CD4-positive, alpha-beta memory T cell (primary cell): ENCODE measurements at places on chromosomes 2 and 18.
A peak's percentile ranks its signal among the peaks of the same experiment; 100 is the strongest.

GRCh38 chr2:40284797-40285196 is 167.1 kb downstream of the SLC8A1 start:
- DNase-seq = no peak

GRCh38 chr2:44839370-44839769 is 102.1 kb upstream of the SIX3 start:
- DNase-seq = no peak

DNA sequence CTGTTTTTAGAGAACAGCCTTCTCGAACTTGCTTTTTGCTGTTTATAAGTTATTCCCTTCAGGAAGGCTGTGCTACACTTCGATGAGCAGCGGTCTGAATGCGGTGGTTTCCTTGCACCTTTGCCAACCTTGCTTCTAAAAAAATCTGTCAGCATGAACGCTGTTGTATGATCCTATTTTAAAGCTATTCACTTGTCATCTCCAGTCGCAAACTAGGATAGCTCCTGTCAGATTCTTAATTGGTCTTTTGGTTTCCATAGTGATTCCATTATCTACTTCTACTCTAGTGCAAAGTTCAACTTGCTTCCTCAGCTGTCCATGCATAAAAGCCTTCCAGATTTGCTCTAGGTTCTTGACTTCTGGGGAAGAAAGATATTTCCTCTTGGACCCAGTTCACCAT is 76.3 kb upstream of the GALNT3 start:
- no peak for DNase-seq

DNA sequence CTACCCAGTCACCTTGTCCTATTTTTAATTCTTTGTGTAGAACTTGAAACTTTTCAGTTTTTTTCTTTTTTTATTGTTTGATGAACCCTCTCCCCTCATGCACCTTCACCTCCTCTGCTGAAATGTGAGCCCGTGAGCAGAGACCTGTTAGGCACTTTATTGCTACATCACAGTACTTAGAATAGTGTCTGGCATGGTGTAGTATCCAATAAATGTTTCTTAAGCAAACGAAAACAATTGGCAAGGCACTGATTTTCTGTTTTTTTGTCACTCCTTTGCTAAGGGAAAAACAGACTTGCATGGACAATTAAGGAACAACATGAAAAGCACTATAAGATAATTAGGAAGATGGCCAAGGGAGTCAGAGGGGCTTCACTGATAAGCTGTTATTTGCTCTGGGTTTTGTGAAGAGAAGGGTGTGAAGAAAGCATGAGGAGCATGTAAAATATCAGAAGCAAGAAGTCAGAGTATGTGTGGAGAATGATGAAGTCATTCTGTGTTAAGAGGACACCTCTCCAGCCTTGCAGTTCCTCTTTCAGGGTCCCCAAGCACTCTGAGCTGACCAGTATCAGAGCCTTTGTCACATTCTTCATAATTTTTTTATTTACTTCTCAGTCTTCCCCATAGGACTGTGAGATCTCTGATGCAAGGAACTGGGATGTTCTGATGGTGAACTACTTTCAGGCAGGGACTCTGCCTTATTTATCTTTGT is 99.7 kb upstream of the CAVIN2 start:
- no peak for DNase-seq

GRCh38 chr18:3499501-3499900 is 49.5 kb downstream of the TGIF1 start:
- no peak for DNase-seq

- no peak for DNase-seq
Measured at GRCh38 chr2:83827618-83828017, 631.5 kb downstream of the SUCLG1 start.

- no peak for DNase-seq
Measured at GRCh38 chr2:235697041-235697440, 203.2 kb downstream of the AGAP1 start.

DNA sequence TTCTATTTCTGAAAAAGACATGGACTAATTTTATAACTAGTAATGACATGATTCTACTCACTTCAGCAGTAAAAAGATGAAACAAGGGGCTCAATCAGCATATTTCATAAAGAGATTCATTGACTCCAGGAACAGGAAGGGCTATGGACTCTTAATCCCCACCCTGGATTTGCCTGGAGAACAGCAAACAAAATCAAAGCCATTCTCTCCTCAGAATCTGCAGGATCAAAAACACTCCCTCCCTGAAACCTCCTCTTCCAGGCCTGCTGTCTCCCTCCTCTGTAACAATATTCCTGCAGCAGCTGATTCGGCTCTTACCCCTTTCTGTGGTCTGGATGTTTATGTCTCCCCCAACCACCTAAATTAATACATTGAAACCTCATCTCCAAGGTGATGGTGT is 57.0 kb downstream of the ZC3H8 start:
- DNase-seq = no peak

DNA sequence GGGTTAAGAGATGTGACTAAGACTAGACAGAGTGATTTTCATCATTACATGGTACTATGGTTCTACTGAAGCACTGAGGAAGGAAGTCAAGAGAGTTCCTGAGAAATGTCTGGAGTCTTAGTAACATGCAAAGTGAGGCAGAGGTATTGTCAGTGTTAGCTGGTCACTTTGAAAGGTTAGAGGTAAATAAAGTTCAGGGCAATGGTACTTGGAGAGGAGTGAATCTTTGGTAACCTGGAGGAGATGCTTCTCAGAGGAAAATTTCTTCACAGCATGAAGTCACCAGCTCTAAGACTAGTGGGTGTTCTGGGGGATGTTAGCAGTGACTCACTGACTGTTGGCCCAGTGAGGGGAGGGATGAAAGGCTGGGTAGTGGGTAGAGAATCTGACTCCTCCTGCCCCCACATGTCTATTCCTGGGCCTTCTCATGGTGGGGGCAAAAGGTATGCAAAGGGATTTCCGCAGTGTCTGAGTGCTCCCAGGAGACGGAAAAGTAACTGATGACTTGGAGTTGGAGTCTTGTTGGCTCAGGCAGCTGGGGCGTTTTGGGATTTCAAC is 23.3 kb upstream of the IL1RN start:
- DNase-seq = no peak

DNA sequence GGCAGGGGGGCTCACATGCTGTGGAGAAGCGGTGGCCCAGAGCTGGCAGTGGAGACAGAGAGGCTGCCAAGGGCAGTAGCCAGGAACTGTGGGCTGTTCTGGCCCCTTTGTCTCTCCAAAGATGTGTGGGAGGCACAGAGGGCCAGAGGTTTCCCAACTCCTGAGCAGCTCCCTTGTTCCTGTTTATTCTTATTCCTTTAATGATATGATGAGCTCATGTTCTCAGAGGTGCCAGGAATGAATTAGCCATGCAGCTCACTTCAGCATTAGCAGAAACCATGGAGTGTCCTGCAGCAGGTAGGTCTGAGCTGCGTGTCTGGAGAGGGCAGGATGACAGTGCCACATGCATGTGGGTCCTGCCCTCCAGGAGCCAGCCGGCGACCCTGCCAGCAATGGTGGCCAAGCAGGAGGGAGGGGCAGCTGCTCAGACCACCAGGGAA is 77.9 kb upstream of the FZD7 start:
- no peak for DNase-seq

DNA sequence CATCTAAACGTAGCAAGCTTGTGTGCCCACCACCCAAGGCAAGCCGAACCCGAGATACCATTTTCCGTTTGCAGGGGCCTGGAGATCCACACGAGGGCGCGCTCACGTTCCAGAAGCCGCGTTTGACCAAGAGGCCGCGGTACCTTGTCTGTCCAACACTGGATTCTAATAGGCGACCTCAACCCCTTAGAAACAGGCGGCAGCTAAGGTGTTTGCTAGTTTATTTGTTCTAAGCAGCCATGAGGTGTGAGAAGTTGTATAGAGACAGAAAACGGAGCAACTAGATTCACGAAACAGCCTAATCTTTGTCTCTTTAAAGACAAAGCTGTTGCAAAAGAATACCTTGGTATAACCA is 4.2 kb downstream of the HOXD11 start:
- DNase-seq = no peak

DNA sequence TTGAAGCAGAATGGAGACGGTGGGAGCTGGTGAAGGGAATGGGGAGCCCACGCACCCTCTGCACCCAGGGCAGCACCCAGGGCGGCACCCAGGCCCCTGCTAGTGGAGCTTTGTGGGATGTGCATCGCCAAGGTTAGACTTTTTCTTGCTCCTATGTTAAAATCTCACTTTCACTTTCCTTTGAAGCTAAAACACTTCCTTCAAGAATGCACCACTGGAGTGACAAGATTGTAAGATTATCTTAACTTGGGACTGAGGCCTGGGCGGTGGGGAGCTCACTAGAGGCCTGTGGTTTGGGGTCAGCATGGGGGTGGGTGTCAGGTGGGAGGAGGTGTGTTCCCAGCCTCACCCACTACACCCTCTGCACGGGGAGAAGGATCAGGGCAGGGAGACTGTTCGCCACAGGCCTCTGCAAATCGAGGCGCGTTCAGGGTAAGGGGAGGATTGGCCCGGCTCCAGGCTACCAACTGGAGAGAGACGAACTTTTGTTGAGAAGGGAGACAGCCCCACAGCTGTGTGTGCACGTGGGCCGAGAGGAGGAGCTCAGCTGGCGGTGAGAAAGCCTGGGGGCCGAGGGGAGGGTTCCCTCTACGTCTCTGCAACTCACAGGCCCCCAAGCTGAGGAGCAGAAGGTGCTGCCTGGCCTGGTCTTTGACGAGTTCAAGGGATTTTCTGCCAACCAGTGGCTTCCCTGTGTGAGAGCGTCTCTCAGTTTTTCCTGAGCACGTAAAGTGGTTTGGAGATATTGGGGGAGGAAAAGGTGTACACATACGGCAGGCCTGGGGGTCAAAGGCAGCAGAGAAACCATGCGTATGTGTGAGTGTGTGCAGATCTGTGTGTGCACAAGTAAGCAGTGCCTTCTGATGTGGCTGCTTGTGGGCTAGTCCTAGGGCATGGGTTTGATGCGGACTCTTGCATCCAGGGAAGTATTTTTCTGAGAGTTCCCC is 147.7 kb downstream of the KLHL29 start:
- DNase-seq = peak; percentile 36

GRCh38 chr2:111138839-111139238 is 18.1 kb downstream of the BCL2L11 start:
- no peak for DNase-seq

GRCh38 chr2:190853531-190854383 is 26.9 kb upstream of the GLS start:
- no peak for DNase-seq

- no peak for DNase-seq
Measured at GRCh38 chr2:98850074-98850473, 86.0 kb downstream of the CRACDL start.

DNA sequence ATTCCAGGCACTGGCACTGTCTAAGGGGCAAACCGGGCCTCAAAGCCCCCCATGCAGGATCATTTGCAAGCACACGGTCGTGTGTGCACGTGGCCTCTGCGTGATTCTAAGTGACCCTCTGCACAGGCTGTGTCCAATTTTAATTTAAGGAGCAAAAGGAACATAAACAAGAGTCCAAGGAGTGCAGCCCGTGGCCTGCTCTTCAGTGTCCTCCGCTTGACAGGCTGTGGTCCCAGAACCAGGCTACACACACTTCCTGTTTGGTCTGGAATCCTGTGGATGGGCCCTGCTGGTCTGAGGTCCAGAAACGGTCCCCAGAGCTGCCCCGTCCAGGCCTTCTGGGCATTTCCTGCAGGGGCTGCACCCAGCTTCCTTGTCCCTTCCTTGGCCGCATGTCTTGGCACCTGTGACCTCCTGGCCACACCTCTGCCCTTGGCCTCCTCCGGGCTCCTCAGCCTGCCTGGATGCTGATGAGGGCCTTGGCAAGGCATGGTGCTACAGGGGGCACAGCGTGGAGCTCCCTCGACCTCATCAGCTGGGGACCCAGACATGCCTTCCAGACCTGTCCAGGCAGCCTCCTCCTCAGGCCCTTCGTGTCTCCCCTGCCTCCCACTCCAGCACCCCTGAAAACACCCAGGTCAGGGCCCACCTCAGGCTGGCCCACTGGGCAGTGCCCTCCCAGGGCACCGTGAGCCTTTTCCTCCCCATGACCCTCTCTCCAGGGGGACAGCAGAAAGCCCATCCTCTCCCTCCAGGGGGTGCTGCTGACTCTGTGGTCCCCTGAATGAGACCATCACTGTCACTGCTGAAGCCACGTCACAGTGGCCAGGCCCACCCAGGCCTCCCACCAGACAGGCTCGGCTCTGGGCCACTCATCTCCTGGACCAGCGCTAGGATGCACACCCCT is 136.4 kb upstream of the GPC1 start:
- DNase-seq = no peak

- peak; percentile 54 for DNase-seq
Measured at GRCh38 chr2:219230059-219230540, 494 bp downstream of the ANKZF1 start.

GRCh38 chr2:112161431-112162145 is 23.4 kb downstream of the FBLN7 start:
- DNase-seq = no peak

GRCh38 chr2:50901510-50901909 is 130.4 kb downstream of the NRXN1 start:
- DNase-seq = no peak

DNA sequence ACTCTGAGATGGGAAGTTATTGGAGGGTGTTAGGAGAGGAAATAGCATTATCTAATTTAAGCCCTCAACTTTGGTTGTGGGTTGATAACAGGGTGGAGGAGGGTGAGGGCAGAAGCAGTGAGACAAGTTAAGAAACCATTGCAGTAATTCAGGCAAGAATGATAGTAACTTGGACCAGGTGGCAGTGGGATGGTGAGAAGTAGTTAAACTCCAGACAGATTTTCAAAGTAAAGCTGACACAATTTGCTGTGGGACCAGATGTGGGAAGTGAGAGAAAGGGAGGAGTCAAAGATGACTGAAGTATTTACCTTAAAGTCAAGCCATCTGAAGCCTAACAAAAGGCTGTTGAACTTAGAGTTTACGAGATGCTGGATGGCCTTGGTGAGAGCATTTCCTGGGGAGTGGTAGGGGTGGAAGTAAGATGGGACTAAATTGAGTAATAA is 163.2 kb upstream of the KLF7 start:
- DNase-seq = no peak

- no peak for DNase-seq
Measured at GRCh38 chr2:156537141-156537540, 101.0 kb downstream of the GPD2 start.

- no peak for DNase-seq
Measured at GRCh38 chr2:145845207-145845894, 1325.4 kb upstream of the ZEB2 start.

GRCh38 chr18:31648458-31648857 is 35.9 kb downstream of the B4GALT6 start:
- no peak for DNase-seq

- DNase-seq = no peak
Measured at GRCh38 chr18:29309366-29309765, 1132.4 kb upstream of the CDH2 start.

DNA sequence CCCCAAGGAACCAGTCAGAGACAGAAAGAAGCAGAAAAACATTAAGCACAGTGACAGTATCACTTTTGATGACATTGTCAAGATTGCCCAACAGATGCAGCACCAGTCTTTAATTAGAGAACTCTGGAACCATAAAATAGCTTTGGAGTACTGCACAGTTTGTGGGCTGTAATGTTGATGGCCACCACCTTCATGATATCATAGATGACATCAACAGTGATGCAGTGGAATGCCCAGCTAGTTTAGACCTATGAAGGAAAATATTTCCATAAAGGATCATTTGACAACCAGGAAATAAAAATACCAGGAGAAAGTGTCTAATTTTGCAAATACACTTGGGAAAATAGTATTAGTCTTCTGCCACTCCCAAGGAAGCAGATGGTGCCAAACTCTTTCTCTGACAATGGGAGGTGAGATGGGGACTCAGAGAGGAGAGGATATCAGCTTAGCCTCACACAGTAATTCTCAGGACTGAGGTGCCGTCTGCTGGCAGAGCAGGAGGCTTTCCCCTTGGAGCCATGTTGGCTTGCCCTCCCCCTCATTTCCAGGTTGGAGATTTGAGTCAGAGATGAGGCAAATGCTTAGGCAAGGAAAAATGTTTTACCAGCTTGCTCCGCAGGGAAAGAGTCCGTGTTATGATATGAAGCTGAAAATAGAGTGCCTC is 107.5 kb upstream of the CELF4 start:
- no peak for DNase-seq
